ENCODE measurements at places on chromosomes 3 and 15.

DNA sequence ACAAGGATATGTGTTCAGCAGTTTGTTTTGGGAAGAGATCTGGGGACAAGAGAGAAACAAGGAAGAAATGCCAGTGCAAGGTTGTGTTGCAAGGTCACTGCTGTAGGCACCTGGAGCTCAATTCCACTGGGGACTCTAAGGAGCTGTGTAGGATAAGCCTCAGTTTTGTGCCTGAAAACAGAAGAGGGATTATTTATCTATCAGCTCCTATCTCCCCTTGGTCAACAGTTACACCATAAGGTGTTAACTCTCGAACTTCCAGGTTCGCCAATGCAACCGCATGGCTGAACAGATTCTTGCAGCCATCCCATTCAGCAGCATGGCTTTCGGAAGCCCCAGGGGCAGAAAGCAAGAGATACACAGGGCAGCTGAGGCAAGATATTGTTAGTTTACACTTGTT, 41.6 kb upstream of the CNOT10 start:
- no peak for DNase-seq

DNA sequence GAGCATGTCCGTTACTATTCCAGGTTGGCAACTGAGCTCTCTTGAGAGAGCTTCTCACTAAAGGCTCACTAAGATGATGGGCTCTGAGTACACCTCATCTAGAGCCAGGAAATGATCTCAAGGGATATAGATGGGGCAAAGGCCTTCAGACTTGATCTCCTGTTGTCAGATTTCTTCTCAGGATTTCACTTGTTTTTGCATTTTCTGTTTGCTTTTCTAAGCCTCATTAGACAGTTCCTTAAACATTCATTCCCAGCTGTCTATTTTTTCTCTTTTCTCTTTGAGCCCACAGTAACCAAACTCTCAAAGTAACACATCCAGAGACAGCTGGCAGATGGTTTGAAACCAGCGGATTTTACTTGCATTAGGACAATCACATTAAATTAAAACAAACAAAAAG, 28.4 kb upstream of the ARL8B start:
- no peak for DNase-seq

DNA sequence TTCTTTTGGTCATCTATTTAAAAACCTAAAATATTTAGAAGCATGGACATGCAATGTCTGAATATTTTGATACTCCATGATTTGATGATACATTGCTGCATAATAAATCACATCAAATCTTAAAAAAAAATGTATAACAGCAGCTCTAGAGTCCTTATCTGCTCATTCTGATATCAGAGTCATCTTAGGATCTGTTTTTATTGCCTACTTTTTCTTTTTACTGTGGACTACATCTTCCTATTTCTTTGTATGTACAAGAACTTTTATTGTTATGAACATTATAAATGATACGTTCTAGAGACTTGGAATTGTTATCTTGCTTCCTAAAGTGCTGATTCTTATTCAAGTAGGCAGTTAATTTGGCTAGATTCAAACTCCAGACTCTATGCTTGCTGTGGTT, 72.7 kb downstream of the IQCH start:
- no peak for DNase-seq

DNA sequence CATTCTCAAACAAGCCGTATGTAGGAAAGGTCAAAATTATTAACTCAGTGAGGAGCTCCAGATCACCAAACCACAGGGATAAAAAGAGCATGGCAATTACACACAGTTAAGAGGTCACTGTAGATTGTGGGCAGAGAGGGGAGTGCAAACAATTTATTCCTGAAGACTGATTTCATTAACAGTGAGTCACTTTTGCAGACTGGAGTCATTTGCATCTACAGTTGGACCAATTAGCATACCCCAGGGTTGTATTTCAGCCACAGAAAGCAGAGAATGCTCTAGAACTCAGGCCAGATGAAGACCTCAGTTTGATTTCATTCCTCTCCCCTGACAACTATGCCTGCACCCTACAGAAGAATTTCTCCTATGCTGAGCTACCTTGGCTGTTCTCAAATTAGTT, 40.1 kb downstream of the SETMAR start:
- no peak for DNase-seq

DNA sequence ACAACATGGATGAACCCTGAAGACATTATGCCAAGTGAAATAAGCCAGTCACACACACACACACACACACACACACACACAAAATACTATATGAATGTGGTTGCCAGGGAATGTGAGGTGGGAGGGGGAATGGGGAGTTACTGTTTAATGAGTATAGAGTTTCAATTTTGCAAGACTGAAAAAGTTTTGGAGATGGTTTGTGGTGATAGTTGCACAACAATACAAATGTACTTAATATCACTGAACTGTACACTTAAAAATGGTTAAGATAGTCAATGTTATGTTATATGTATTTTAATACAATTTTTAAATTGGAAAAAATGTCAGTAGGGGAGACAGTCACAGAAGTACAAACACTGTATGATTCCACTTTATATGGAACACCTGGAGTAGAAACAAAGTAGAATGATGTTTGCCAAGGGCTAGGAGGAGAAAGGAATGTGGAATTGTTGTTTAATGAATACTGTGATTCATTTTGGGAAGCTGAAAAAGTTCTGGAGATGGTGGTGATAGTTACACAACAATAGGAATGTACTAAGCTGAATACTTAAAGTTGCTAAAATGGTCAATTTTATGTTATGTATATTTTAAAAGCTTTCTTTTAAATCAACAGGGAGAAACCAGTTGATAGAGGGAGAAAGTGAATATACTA, 76.6 kb downstream of the RPL39L start:
- no peak for DNase-seq

DNA sequence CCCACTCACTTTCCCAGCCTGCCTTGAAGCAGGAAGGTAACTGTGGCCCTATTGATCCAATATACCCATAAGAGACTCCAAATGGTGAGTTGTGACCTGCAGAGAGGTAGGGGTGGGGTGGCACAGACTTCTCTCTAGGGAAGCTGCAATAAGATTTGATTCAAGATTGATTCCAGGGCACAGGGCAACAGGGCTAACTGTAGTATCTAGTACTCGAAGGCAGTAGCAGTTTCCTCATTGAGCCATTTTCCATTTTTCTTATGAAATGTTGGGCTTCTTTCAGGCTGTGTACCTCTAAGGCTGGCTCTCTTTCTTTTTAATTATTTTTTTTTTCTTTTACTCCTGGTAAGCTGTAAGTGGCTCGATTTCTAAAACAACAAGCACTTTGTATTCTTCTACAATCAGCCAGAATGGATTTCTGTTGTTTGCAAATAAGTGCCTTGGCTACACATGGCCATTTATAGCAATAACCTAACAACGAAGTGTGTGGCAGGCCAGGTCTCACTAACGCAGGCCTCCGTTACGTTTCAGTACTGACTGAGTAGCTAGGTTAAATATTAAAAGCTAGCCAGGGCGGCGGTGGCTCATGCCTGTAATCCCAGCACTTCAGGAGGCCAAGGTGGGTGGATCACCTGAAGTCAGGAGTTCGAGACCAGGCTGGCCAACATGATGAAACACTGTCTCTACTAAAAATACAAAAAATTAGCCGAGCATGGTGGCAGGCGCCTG, 19.3 kb downstream of the CCDC12 start:
- DNase-seq = no peak

- no peak for DNase-seq
Measured at GRCh38 chr3:9349321-9350117, 13.3 kb upstream of the THUMPD3 start.

DNA sequence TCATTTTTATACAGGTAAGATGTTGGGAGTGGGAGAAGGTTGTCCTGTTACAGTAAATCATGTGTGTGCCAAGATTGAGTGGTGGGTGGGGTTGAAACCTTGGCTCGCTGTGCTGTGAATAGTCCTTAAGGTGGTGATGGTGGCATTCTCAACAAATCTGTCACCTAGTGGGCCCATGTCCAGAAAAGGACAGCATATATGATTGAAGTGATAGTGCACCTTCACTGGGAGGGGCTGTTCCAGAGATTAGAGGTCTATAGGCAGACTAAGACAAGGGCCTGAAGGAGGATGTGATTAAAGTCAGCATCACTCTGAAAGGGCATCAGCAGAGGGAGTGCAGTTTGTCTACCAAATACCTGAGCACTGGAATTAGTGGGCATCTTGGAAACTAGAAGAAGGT, 374.2 kb upstream of the C2CD4B start:
- DNase-seq = no peak
